ENCODE measurements at places on chromosomes 2 and 18.

GRCh38 chr2:66897691-66898150 is 462.8 kb downstream of the MEIS1 start:
- DNase-seq = no peak

DNA sequence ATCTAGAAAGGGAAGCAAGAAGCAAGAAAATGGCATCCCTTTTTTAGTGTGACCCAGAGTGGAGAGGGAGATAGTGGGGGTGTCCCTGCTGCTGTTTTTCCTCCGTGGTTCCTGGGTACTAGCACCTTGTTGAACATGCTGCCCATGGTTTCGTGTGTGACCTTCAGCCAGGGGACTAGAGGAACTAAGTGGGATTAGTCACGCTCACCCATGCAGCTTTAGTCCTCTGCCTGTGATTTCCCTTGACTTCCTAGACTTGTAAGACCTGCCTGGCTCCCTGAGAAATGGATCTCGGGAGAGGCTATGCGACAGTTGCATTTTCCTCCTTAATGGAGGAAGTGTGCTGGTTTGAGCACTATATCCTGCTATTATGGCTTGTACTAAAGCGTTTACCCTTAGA is 471.4 kb downstream of the DCDC2C start:
- DNase-seq = no peak

GRCh38 chr2:131966256-131966655 is 195.5 kb downstream of the ANKRD30BL start:
- DNase-seq = peak; percentile 5

- peak; percentile 86 for DNase-seq
Measured at GRCh38 chr2:208489687-208490086, 83.1 kb downstream of the PTH2R start.

Data from NCI-H1417 treated with DMSO at 0.1 percent for 48 hours (cell line).